GM06990 (cell line): ENCODE measurements at places on chromosomes 6 and 20.

DNA sequence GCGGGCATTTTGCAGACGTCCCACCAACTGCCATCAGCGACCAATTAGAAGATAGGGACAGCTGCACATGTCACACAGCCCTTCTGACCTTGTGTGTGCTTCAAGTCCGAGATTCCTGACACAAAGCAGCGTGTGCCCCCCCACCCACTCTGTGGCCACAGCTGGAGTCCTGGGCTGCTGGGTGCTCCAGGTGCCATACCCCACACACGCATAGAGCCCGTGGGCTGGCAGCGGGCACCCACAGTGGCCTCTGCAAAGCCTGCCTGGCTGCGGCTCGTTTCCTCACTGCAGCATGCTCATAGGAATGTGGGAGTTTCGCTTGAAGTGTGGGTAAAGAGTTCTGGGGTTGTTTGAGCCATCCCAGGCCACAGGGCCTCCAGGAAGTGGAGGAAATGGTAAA is 2.5 kb upstream of the ADRM1 start:
- DNase-seq = no peak

DNA sequence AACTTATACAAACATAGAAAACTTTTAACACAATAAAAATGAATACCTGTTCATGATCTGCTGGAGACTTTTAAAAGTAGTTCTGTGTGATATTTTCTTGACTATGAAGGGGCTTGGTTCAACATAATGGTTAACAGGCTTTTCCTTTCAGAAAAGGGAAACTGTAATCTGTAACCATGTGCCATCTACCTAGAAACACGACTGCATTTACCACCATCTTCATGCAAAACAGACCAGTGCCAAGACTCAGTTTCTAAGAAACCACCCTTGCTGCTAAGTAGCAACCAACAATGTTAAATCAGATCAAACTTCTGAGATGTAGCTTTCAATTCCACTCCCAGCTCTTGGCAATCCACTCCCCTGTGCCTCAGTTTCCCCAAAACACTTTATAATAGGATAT is 15.7 kb downstream of the STAU1 start:
- no peak for DNase-seq

DNA sequence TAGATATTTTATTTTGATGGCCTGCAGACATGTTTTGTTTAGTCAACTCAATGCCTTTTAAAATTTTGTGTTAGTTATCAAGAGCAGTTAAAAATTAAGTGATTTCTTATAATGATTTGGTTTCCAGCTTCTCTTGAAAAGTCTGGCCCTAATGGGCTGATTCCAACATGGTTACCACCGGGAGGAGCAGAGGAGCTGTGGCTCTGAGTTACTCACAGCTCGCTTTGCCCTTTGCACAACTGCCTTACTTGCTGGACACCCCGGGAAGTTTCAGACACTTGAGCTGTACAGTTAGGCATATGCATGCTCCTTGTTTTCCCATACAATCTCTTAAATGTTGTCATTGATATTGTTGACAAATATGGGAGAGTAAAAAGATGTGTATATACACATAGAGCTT is 173.1 kb upstream of the MMS22L start:
- DNase-seq = no peak

- DNase-seq = no peak
Observed at GRCh38 chr6:363291-363690, 28.3 kb upstream of the IRF4 start.

GRCh38 chr6:15313367-15313766 is 67.5 kb downstream of the JARID2 start:
- no peak for DNase-seq

GRCh38 chr6:15370733-15371671 is 125.1 kb downstream of the JARID2 start:
- no peak for DNase-seq

DNA sequence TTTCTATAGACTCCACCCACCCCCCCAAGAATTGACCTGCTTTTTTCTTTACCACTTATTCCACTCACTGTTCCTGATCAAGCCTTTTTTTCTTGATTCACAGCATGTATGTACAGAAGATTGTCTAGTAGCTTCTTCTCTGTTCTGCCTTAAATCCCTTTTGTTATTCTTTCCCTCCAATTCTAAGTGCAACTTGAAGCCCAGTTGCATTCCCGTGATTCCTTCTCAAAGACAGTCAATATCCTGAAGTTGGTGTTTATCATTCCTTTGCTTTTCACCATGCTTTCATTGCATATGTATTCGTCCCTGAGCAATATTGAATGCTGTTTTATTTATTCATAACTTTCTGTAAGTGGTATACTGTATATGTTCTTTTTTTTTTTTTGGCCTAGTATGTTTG is 21.0 kb downstream of the XRN2 start:
- DNase-seq = no peak

DNA sequence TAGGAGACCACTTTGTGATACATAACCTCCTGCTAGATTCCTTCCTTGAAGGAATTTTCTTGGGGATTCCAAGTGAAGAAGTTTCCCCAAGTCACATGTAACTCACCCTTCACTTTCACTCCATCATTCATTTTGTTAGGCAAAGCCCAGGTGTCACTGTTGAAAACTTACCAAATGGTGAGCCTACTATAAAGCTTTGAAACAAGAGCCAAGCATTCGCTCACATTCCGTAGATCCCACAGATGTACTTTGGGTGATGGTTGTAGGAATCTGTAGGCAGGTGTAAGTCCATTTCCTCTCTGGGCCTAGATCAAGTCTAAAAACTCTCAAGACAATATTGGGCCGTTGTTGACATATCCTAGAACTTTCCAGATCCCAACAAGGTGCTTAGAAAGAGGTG is 74.1 kb downstream of the PRDM1 start:
- no peak for DNase-seq

DNA sequence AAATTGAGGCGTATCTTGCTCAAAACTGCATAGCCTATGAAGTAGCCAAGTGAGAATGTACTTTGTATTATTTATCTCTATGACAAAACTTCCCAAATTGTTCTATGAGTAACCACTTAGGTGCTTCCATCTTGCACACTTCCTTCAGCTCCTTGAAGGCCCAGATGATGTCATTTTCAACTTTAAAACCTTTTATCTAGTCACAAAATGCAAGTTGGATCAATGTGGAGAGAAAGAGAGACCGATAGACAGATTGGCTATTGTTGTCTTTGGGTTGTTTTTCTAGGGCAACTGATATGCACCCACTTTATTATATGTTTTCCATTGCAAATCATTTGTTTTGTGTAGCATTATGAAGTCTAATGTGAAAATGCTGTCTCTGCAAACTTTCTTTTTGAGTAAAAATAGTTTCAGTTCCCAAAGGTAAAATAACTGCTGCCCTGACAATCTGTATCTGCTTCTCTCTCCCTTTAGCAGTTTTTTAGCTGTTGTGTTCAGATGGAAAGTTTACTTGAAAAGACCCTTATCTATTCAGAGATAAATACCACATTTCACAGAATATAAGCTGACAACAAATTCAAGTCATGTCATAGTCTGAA is 73.7 kb upstream of the CITED2 start:
- DNase-seq = peak; percentile 32

GRCh38 chr6:7697432-7697819 is 28.5 kb upstream of the BMP6 start:
- DNase-seq = no peak

DNA sequence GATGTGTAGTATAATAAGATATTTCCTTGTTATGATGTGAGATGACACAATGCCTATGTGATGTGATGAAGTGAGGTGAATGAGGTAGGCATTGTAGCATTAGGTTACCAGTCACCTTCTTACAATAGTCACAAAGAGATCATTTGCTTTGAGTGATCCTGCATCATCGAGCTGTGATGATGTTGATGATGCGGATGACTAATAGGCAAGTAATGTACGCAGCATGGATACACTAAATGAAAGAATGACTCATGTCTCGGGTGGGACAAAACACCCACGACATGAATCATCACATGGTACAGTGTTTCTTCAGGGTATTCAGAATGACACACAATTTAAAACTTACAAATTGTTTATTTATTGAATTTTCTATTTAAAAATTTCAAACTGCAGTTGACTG is 806.3 kb upstream of the GJE1 start:
- DNase-seq = no peak

GRCh38 chr6:30990422-30991086 is 7.0 kb downstream of the MUC21 start:
- no peak for DNase-seq

DNA sequence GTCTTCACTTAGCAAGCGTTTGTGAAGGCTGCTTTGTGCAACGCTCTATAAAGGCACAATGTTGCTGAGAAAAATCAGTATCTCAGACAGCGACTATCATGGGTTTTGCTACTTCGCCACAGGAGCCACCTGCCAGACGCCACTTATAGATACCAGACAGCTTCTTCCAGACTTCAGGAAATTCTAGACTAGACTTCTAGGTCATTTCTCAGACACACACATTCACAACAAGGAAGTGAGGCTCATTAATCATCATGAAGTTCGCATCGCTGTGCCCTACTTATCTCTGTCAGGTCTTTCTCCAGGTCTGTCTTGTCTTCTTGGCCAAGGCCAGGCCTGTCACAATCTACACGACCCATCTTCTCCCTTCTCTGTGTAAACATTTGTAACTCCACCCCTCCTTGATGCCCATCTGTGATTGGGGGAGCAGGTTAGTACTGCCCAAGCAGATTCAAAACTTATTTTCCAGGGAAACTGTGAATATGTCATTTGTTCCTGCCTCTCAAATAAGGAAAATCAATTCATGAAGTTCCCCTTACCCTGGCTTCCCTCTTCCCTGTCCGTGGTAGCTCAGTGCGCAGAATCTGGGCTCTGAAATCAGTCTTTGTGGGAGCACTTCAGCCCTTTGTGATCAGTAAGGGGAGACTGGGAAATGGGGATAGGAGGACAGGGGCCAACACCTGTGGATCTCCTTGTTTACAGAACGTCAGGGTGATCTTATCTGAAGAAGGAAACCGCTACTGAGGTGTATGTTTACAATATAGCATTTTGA is 115.5 kb downstream of the TNFAIP3 start:
- no peak for DNase-seq

GRCh38 chr6:118016532-118016931 is 109.5 kb downstream of the SLC35F1 start:
- no peak for DNase-seq
